T-helper 2 cell treated with Interferon-gamma antibody and Interleukin-4, amounts not matched to agents 5 μg/mL and 100 μg/mL, for 36 hours (primary cell): ENCODE measurements at places on chromosomes 1 and 21.

- no peak for DNase-seq
- H3K36me3 ChIP-seq, result no peaks in the 10 kb centered on the region
- H3K4me1 ChIP-seq, result peaks cover 5% of the 10 kb centered on the region
- H3K4me3 ChIP-seq, result no peak overlapping the region
- no peak overlapping the region for H3K27ac ChIP-seq
These were observed 105.8 kb downstream of the TNFSF18 start for GRCh38 chr1:172944931-172945330.

DNA sequence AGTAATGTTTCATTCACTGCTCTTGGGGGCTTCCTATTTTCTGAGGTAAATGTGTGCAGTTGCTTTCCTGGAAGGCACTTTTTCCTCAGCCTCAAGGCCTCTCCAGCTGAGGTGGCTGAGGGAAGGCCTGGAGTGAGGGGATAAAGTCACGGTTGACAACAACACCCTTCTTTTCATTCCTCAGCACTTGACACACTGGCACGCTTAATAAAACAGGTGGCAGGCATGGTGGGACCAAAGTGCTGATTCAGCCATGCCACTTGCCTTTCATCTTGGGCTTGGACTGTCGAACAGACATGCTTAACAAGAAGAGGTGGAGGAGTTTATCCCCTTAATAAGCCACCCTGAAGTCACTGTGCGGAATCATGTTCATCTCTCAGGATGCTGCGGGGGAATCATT lies 23.6 kb upstream of the GRHL3 start:
- peaks cover 34% of the 10 kb centered on the region for H3K27me3 ChIP-seq
- no peak overlapping the region for H3K4me3 ChIP-seq

- no peak overlapping the region for H3K27ac ChIP-seq
- no peak for DNase-seq
- peaks cover 3% of the 10 kb centered on the region for H3K4me1 ChIP-seq
- H3K4me3 ChIP-seq, result no peak overlapping the region
- peaks cover 24% of the 10 kb centered on the region for H3K27me3 ChIP-seq
- peaks cover 7% of the 10 kb centered on the region for H3K36me3 ChIP-seq
These were observed 6.1 kb upstream of the CELSR2 start for GRCh38 chr1:109243221-109243620.

DNA sequence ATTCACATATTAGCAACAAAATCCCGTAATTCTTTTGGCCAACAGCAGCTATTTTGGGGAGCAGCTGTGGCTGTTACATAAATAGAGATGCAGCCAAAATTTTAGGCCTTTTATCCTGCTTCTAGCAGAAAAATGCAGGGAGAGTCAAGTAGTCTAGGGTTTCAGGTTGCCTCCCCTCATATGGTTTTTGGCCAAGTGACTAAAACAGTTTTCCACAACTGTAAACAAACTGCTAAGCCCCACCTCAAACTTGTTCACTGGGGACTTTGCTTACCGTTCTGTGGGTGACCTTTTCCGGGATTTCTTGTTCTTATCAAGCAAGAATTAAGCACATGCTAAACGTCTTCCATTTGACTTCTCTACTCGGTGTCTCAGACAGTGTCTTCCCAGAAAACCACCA lies 133.4 kb downstream of the EDEM3 start:
- H3K27me3 ChIP-seq, result no peaks in the 10 kb centered on the region
- H3K4me3 ChIP-seq, result no peak overlapping the region
- DNase-seq, result no peak

- no peaks in the 10 kb centered on the region for H3K36me3 ChIP-seq
- H3K4me3 ChIP-seq, result no peak overlapping the region
- H3K27me3 ChIP-seq, result no peaks in the 10 kb centered on the region
- no peak for DNase-seq
- H3K27ac ChIP-seq, result no peak overlapping the region
These were observed 65.3 kb downstream of the SELENOF start for GRCh38 chr1:86848654-86849053.

- no peak for DNase-seq
- no peak overlapping the region for H3K4me3 ChIP-seq
- H3K27me3 ChIP-seq, result peaks cover 37% of the 10 kb centered on the region
- H3K27ac ChIP-seq, result no peak overlapping the region
- no peaks in the 10 kb centered on the region for H3K36me3 ChIP-seq
These were observed 3.0 kb downstream of the FBLIM1 start for GRCh38 chr1:15761366-15762128.

GRCh38 chr1:164726235-164726634 lies 167.3 kb downstream of the PBX1 start:
- no peaks in the 10 kb centered on the region for H3K27me3 ChIP-seq
- H3K27ac ChIP-seq, result no peak overlapping the region
- H3K36me3 ChIP-seq, result no peaks in the 10 kb centered on the region
- H3K4me3 ChIP-seq, result no peak overlapping the region
- peaks cover under 1% of the 10 kb centered on the region for H3K4me1 ChIP-seq

- H3K4me3 ChIP-seq, result no peak overlapping the region
- no peaks in the 10 kb centered on the region for H3K36me3 ChIP-seq
- no peaks in the 10 kb centered on the region for H3K4me1 ChIP-seq
- H3K27me3 ChIP-seq, result peaks cover 25% of the 10 kb centered on the region
- no peak for DNase-seq
These were observed 93.9 kb downstream of the GLIS1 start for GRCh38 chr1:53644909-53645689.

- H3K36me3 ChIP-seq, result no peaks in the 10 kb centered on the region
- no peak overlapping the region for H3K4me3 ChIP-seq
- DNase-seq, result no peak
- H3K27me3 ChIP-seq, result no peaks in the 10 kb centered on the region
These were observed 178.0 kb upstream of the IVNS1ABP start for GRCh38 chr1:185495007-185495406.

DNA sequence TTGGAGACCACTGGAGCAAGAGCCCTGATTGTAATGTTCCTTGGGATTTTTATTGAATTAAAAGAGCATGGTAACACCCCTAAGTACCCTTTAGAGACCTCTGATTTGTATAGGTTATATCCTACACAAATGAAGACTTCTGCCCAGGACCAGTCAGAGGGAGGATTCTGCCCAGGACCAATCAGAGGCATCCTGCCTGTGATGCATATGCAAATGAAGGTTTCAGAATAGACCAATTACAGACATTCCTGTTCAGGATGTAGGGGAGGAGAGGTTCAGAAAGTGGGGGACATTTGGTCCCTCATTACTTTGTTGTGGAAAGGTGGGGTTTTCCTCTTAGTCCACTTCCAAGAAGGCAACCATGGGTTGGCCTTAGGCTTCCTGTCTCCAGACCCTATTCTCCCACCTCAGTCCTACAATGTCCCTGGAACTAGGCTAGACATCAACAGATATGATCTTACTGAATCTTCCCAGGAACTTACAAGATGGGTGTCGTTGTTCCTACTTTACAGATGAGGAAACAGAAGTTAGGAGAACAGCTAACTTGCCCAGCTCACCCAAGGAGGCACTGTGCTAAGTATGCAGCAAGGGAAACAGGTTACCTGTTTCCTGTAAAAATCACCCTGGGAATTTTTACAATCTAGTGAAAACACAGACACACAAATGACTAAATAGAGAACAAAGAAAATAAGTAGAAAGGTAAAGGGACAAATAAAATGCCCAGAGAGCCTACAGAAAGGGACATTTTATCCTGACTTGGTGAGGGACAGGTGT lies 36.8 kb upstream of the SFPQ start:
- H3K27me3 ChIP-seq, result no peaks in the 10 kb centered on the region
- H3K36me3 ChIP-seq, result no peaks in the 10 kb centered on the region
- H3K4me3 ChIP-seq, result no peak overlapping the region
- H3K4me1 ChIP-seq, result peaks cover 8% of the 10 kb centered on the region
- no peak overlapping the region for H3K27ac ChIP-seq

DNA sequence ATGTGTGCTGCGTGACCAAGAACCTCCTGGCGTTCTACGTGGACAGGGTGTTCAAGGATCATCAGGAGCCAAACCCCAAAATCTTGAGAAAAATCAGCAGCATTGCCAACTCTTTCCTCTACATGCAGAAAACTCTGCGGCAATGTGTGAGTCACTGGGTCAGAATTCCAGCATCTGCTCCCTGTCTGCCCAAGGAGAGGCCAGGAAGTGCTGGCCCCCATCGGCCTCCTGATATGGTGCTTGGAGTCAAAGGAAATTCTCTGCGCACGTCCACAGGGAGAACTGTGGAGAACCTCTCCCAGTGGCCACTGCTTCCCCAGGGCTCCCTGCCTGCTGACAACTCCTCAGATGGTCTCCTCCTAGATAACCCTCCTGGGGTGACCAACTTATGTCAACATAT lies 25.6 kb upstream of the IL20 start:
- no peak overlapping the region for H3K4me3 ChIP-seq
- H3K27ac ChIP-seq, result no peak overlapping the region
- no peak for DNase-seq
- H3K4me1 ChIP-seq, result peaks cover 4% of the 10 kb centered on the region

GRCh38 chr1:198491028-198491427 lies 49.5 kb downstream of the ATP6V1G3 start:
- no peaks in the 10 kb centered on the region for H3K4me1 ChIP-seq
- DNase-seq, result no peak
- H3K36me3 ChIP-seq, result no peaks in the 10 kb centered on the region
- H3K27ac ChIP-seq, result no peak overlapping the region
- no peak overlapping the region for H3K4me3 ChIP-seq

GRCh38 chr1:209542585-209542984 lies 40.9 kb upstream of the CAMK1G start:
- no peak overlapping the region for H3K4me3 ChIP-seq
- H3K27me3 ChIP-seq, result peaks cover 50% of the 10 kb centered on the region
- no peaks in the 10 kb centered on the region for H3K36me3 ChIP-seq
- DNase-seq, result no peak
- peaks cover 7% of the 10 kb centered on the region for H3K4me1 ChIP-seq

GRCh38 chr1:29753771-29754572 lies 517.6 kb downstream of the PTPRU start:
- H3K4me3 ChIP-seq, result no peak overlapping the region
- H3K36me3 ChIP-seq, result no peaks in the 10 kb centered on the region
- no peaks in the 10 kb centered on the region for H3K4me1 ChIP-seq
- H3K27ac ChIP-seq, result no peak overlapping the region

DNA sequence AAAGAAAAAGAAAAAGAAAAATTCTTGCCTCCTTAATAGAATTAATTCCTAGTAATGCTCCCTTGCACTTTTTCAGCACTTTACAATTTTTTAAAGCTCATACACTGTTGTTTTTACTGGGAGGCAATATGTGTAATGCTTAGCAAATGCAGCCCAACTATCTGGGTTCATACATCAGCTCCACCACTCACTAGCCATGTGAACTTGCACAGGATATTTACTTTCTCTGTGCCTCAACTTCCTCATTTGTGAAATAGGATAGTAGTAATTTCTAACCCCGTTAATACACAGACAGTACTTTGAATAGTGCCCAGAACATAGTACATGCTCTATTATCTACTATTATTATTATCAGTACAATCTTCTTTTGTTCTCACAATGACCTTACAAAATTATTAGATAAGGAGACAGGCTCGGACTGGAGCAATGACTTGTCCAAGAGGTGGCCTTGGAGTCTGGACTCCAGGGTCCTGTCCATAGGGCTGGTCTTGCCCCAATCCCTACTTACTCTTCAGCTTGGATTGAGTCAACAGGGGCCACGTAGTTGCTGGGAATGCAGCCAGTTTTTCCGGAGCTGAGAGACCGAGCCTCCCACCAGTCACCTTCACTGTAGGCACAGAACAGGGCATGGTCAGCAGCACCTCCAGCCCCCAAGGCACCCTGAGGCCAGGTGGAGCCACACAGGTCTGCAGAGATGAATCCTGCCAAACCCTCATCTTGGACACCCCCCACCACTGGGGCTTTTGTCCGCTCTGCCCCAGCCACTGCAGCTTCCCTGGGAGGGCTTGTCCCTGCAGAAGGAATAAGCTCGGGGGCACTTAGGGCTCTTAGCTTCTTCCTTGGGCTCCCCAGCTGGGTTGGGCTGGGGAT lies 13.7 kb downstream of the FGR start:
- H3K4me1 ChIP-seq, result peaks cover 33% of the 10 kb centered on the region
- no peaks in the 10 kb centered on the region for H3K27me3 ChIP-seq
- peaks cover 2% of the 10 kb centered on the region for H3K36me3 ChIP-seq
- no peak for DNase-seq
- no peak overlapping the region for H3K4me3 ChIP-seq

DNA sequence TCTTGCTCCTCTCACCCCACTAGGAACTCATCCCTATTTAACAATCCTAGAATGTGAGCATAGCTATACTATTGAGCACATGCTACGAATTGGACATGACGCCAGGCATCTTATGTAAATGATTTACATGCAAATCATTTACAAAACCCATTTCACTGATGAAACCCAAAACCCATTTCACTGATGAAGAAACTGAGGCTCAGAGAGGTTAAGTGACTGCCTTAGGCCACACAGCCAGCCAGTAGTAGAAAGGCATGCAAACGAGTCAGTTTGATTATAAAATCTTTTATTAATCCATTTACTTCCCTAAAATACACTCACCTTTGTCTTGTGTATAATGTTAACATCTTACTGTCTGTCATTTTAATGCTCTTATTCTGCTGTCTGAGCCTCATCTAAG lies 87.9 kb downstream of the PLXNA2 start:
- H3K4me1 ChIP-seq, result no peaks in the 10 kb centered on the region
- no peak overlapping the region for H3K4me3 ChIP-seq
- DNase-seq, result no peak
- H3K36me3 ChIP-seq, result no peaks in the 10 kb centered on the region
- no peak overlapping the region for H3K27ac ChIP-seq
- H3K27me3 ChIP-seq, result peaks cover 11% of the 10 kb centered on the region

DNA sequence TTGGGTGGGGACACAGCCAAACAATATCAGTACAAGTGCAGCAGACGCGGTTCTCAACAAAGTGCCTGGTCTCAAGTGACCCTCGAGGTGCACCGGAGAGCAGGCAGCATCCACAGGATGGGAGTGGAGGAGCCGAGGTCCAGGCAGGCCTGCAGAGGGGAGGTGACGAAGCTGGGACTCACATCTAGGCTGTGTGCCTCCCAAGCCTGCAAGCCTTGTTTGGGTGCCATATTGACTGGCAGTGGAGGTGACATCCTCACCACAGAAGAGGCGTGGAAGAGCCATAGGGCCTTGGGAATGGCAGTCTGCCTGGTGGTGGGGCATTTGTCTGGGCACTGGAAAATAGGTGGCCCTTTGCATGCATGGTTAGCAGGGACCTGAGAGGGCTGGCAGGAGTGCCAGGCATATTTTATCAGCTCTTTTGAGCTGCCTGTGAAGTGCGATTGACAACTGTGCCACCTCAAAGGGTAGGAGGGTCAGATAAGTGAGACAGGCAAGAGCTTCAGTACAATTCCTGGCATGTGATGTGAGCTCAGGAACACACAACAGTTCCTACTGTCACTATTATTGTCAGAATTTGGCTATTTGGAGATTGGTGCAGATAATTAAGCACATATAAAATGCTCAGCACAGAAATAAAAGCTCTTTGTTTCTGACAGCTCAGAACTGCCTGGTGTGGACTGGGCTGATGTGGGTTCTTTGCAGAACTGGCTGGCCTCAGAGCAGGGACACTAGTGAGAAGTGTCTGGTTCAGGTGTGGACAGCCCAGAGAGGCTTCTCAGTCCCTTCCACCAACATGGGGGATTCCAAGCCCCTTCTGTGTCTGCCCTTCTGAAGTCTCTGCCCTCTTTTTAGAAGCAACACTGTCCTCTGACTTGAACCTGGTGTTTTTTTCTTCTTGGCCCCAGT lies 347.6 kb upstream of the AJAP1 start:
- DNase-seq, result no peak
- H3K4me3 ChIP-seq, result no peak overlapping the region
- H3K36me3 ChIP-seq, result no peaks in the 10 kb centered on the region
- no peaks in the 10 kb centered on the region for H3K4me1 ChIP-seq
- H3K27me3 ChIP-seq, result no peaks in the 10 kb centered on the region

GRCh38 chr1:23423415-23424292 lies 894 bp downstream of the TCEA3 start:
- H3K27ac ChIP-seq, result peak overlapping the region; percentile 52
- DNase-seq, result no peak
- peak overlapping the region; percentile 84 for H3K4me3 ChIP-seq
- peaks cover 40% of the 10 kb centered on the region for H3K27me3 ChIP-seq
